ENCODE measurements at places on chromosomes 16 and 17.

DNA sequence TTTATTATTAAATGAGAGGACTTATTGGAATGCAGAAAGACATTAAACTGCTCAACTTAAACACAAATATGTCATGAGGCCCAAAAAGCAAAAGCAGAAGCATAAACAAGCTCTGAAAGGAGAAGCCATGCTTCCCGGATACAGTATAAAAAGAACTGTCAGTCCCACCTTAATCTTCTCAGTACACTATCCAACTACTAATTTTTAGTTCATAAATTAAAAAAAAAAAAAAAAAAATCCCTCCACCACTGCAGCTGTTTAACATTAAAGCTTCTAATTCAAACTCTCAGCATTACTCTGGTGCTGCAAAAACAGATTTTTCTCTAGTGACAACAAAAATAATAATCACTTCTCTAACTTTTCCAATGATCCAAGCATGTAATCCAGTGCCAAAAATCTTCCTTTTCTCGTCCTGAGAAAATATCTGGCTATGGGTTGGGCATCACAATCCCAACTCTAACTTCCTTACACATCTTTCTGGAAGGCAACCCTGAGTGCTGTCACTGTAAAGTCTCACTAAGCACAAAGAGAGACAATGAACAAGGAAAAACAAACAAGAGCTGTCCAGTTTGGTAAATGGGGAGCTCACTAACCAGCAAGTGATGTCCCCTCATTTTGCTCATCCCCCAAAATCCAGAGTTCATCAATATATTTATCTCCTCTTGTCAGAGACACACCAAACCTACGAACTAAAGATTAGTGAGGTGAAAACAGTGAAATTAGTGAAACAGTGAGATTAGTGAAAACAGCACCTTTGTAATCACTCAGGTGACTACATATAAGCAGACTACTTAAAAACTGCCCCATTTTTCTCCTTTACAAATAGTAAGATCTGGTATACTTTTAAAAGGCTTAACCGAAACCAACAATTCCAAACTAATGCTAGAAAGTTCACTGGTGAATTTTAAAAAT, 5.5 kb downstream of the USP32 start:
- DNase-seq = no peak

GRCh38 chr17:10927712-10928111, 89.8 kb upstream of the PIRT start:
- no peak for DNase-seq

- no peak for DNase-seq
Measured at GRCh38 chr17:12070561-12070960, 49.9 kb downstream of the MAP2K4 start.

GRCh38 chr17:39640591-39641031, 3.7 kb downstream of the STARD3 start:
- DNase-seq = no peak

DNA sequence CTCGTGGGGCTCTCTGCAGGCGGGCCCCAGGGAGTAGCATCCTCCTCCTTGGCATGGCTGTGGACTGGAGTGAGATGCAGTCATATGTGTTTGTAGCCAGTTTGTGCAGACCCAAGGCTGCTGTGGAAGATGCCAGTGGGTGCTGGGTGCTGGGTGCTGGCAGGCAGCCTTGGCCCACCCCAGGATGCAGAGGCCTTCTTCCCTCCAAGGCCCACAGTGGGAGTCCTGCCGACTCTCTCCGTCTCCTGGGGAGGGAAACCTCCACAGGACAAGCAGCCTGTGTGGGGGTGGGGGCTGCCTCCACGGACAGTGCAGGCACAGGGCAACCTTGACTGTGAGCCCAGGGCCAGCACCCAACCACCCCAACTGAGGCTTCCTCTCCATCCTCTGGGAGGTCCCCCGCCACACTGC, 13.8 kb upstream of the TMEM92 start:
- no peak for DNase-seq

GRCh38 chr17:77436058-77436442, 295.3 kb downstream of the SEC14L1 start:
- peak; percentile 24 for DNase-seq

Measured in activated CD4-positive, alpha-beta T cell treated with anti-CD3 and anti-CD28 coated beads, Interleukin-2, amount 50 U/mL, for 48 hours (primary cell).